CD4-positive, alpha-beta T cell (primary cell): ENCODE measurements at places on chromosomes 2 and 18. TPM values are rescaled to one million over a fixed set of nuclear protein-coding genes. Genes with fewer than 3 reads are reported as not detected.
A peak's percentile ranks its signal among the peaks of the same experiment; 100 is the strongest.

DNA sequence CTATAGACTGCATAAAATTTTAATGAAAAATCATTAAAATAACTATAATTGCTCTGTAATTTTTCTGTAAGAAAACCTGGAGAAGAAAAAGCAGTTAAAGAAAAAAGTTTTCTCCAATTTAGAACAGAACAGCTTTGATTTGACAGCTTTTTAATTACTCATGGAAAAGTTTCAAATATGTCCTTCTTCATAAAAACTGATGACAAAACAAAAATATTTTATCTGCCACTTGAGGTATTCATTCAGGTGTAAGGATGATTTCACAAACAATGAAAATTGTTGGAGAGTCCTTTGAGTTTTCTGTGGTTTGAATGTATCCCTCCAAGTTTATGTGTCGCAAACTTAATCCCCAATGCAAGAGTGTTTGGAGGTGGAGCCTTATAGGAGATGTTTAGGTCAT lies 302.3 kb upstream of the VWC2L start:
- no peak for DNase-seq

- no peak for DNase-seq
Measured at GRCh38 chr2:219426068-219426443, 7.9 kb downstream of the DES start.

DNA sequence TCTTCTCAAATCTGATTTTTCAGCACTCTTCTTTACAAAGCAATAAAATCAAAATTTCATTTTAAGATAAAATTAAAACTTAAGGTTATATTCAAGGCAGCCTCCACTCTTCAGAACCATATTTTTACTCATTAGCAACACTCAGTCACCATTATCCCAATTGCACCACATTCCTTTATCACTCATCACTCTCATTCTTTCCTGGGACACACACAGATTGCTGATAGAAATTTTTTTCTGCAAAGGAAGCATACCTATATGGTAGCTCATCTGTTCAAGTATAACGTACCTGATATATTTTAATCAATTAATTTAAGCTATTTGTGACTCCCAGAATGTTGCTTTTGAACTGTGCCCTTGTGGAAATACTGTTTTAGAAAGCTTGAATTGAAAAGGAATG lies 1559.3 kb upstream of the ZEB2 start:
- DNase-seq = no peak

GRCh38 chr2:239630618-239631286 lies 229.9 kb upstream of the HDAC4 start:
- no peak for DNase-seq

The MOCOS gene
- total RNA-seq = not detected

- DNase-seq = no peak
Measured at GRCh38 chr18:68354176-68354575, 360.7 kb downstream of the TMX3 start.

DNA sequence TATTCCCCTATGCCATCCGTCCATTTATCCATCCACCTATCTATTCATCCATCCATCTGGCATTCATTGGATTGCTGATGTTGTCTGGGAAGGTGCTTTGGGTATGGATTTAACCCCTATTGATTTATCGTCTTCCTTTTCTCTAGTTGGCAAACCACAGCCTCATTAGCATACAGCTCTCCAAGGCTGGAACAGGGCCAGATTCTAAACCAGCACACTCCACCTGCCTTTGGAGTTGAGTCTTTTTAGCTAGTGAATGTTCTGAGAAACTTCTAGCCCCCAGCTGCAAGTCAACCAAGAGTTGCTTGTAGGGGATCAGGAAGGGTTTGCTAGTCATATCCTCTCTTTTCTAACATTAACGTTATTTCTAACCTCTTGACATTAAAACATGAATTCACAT lies 90.7 kb downstream of the NRP2 start:
- DNase-seq = no peak

DNA sequence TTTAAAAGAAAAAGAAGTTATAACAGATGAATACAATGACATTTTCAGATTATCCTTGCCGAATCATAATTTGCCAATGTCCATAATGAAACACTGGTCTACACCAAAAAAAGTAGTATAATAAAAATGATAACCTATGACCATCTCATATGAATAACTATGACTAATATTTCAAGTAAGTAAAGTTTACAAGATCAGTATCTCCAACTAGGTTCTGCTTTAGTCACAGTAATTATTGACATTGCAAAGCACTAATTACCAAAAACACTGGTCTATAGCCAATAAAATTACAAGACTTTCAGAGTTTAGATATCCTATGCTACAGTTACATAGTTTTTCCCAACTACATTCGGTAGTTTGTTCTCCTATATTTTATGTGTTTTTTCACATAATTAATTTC lies 136.7 kb downstream of the MEMO1 start:
- DNase-seq = no peak

- DNase-seq = no peak
Measured at GRCh38 chr2:225768741-225769140, 369.2 kb downstream of the NYAP2 start.

The ANO7 gene
- 0.25 TPM for total RNA-seq

GRCh38 chr2:173572848-173573247 lies 218.2 kb downstream of the CDCA7 start:
- peak; percentile 1 for DNase-seq
